ENCODE measurements at places on chromosomes 16 and 17.

- DNase-seq, result peak; percentile 40
These were observed 767 bp downstream of the SYNGR2 start for GRCh38 chr17:78168903-78169793.

DNA sequence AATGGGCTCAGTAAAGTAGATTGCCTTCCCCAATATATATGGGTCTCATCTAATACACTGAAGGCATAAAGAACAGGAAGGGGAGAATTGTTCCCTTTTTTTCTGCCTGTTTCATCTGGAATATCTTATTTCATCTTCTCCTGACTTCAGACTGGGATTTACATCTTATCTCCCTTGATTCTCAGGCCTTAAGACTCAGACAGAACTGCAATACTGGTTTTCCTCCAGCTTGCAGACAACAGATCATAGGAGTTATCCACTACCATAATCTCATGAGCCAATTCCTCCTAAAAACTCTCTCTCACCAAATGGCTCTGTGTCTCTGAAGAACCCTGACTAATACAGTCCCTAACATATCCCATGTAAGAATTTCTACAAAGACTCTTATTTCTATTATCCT is 390.7 kb downstream of the CDH8 start:
- no peak for DNase-seq

- no peak for DNase-seq
These were observed 167.5 kb downstream of the RPTOR start for GRCh38 chr17:80712089-80712488.

- DNase-seq, result no peak
These were observed 301.7 kb upstream of the N4BP1 start for GRCh38 chr16:48911700-48912099.

DNA sequence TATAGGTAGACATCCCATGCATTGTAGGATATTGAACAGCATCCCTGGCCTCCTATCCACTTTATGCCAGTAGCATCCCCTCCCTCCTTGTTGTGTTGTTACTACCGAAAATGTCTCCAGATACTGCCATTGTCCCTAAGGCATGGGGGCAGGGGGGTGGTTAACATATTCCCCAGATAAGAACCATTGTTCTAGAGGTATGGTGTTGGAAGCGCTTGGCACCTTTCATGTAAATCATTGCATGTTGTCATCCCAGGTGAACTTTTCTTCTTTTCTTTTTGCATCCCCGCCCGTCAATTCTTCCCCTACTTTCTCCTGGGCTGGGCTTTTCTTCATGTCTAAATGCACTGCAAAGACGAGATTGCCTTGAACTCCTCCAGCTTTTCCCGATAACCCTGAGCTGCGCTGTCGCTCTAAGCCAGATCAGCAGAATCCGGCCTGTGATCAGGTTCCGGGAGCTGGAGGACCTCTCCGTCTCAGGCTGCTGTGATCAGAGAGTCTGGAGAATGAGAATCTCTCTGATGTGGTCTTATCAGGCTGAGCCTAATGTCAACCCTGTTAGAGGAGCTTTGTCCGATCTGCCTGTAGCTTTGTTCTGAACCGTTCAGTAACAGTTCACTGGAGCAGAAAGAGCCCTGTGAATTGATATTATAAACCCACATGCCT is 76.2 kb downstream of the RBFOX1 start:
- DNase-seq, result no peak

DNA sequence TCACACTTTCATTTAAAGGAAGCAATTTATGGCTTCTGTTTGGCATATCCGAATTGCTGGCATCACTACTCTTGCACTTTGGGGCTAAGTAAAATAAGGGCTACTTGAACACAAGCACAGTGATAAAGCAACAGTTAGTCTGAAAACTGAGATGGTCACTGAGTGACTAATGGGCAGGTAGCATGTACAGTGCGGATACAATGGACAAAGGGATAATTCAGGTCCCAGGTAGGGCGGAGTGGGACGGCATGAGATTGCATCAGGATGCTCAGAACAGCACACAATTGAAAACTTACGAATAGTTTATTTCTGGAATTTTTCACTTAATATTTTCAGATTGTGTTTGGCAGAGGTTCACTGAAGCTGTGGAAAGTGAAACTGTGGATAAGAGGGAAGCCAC is 9.2 kb upstream of the SMIM36 start:
- DNase-seq, result no peak

DNA sequence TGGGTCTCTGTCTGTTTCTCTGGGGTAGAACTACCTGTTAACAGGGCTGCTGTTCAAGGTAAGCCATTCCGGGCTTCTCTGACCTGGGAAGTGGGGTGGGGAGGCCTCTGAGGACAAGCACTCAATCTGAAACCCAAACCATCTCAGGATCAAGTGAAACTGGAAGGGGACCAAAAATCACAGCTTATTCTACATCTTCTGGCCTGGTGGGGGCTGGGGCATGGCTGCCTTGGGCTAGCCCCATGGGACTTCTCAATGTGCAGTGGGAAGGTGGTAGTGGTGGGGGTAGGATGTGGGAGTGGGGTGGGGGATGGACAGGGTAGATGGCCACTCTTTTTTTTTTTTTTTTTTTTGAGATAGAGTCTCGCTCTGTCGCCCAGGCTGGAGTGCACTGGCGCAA is 5.5 kb downstream of the FLOT2 start:
- DNase-seq, result no peak

DNA sequence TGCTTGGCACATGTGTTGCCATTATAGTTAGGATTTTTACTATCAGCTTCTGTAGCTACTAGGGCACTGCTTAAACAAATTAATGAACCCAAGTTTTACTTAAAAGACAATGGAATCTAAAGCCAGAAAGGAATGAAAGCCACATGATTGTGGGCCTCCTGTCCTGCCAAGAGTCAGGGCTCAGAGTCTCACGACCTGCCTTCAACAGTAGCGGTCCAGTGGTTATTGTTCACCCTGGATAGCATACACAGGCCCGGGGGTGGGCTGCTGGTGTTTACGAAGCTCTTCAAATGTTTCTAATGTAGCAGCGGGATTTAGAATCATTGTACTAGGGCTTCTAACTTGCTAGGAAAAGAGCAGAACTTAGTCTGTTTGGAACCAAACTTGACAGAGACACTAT is 7.8 kb downstream of the GABARAPL2 start:
- DNase-seq, result no peak

GRCh38 chr17:3594051-3594800 is 15.0 kb downstream of the TRPV1 start:
- DNase-seq, result no peak

DNA sequence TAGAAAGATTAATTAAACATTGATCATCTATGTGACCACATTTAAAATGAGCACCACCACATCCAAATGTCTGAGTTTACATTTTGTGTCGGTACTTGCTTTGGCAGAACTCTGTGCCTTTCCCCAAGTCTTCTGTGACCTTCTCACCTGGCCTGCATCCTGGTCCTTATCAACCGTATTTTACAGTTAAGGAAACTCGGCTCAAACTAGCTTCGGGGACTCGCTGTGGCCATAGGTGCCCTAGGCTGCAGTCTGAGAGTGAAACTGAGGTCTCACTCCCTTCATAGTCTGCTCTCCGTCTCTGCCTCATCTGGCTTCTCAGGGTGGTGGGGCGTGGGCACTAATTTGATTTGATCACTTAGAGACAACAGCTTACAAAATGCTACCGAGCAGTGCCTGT is 555.5 kb downstream of the WWOX start:
- DNase-seq, result no peak

- DNase-seq, result no peak
These were observed 72.4 kb downstream of the CES1 start for GRCh38 chr16:55760310-55761001.

- DNase-seq, result no peak
These were observed 13.4 kb downstream of the TBX2 start for GRCh38 chr17:61412860-61413660.

DNA sequence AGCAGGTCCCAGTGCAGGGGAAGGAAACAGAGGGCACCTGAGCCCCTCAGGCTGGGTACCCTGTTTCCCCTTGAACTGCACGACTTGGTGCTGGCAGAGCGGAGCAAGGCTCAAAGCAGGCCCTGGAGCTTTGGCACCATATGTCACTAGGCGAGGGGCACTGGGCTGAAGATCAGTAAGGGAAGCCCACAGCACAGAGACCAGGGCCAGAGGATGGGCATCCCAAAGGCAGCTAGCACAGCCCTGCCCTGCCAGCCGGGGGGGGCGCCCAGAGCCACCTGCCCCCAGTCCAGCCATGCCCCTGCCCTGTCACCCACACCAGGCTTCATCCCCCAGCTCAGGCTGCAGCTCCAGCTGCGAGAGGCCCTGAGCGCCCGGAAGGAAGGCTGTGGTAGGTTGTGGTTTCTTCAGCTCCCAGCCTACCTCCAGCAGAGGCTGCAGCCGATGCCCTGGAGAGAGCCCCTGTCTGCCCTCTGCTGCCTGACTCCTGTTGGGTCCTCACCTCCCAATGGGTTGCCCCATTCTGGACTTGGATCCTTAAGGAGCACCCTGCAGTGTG is 10.9 kb downstream of the NHERF1 start:
- peak; percentile 52 for DNase-seq

DNA sequence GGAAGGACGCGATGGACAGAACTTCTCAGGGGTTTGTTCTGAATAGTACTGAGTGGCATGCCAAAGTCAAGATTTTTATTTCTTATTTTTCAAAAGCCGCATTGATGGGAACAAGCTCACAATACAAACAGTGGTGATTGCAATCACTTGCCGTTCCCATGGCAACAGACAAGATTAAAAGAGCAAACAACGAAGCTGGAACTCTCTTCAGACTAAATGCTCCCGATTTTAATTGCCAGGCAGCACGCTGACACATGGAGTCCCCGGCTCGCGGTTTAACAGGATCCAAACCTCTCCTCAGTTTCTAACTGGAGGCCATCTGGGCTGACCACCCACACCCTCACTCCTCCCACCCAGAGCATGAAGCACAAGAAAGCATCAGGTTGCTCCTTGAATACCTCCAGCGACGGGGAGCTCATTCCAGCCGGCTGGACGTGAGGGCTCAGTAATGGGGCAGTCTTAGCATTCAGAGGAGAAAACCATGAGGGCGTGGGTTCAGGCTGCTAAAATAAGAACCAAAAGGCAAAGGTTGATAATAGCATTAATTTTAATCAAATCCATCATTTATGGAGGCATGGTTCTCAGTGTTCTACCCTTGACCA is 41.5 kb downstream of the AIPL1 start:
- DNase-seq, result no peak

GRCh38 chr16:77787452-77787851 is 912 bp upstream of the VAT1L start:
- DNase-seq, result no peak

- DNase-seq, result no peak
These were observed 55.1 kb downstream of the ZNRF1 start for GRCh38 chr16:75053791-75054555.

DNA sequence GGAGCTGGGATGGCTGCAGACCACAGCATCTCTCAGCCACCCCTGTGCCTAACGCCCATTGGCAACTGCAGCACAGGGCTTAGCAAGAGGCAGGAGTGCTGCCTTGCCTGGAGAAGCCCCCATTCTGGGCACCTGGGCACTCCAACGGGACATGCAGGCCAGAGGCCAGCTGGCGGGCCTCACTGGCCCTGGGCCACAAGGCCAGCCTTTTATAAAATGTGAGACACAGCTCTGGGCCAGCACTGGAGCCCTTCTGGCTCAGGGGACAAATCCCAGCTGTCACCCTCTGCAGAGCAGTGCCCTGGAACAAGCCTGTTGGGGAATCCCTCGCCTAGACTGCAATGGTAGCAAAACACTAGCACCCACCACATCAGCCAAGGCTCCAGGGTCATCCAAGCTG is 171.8 kb downstream of the WSCD1 start:
- no peak for DNase-seq

DNA sequence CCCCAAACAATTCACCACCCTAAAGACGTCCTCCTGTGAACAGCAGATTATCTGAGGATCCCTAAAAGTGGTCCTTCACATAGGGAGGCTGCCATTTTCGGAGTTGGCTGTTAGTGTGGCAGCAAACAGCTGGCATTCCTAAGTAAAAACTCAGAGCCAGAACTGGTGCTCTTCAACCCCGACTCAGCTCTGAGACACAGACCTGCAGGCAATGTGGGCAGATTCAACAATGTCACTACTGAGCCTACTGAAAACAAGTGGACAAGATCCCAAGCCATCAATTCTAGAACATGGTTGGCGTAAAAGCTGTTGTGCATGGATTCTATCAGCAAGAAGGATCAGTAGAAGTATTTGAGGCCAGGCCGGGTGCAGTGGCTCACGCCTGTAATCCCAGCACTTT is 247.2 kb downstream of the NTN1 start:
- no peak for DNase-seq

DNA sequence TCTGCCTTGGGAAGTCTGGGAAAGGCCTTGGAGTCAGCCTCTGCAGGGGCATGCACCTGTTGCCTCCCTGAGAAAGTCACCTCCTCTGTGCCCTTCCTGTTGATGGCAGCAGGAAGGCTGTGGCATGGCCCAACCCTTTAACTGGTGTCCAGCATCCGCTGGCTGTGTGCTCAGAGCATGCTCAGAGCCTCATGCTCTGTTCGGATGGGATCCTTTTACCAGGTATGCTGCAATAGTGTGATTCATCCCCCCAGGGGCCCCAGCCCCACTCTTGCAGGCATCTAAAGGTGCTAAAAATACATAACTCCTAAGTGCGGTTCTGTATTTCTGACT is 24.9 kb downstream of the KLHL36 start:
- no peak for DNase-seq

GRCh38 chr17:29929006-29929532 is 959 bp downstream of the SSH2 start:
- peak; percentile 8 for DNase-seq

DNA sequence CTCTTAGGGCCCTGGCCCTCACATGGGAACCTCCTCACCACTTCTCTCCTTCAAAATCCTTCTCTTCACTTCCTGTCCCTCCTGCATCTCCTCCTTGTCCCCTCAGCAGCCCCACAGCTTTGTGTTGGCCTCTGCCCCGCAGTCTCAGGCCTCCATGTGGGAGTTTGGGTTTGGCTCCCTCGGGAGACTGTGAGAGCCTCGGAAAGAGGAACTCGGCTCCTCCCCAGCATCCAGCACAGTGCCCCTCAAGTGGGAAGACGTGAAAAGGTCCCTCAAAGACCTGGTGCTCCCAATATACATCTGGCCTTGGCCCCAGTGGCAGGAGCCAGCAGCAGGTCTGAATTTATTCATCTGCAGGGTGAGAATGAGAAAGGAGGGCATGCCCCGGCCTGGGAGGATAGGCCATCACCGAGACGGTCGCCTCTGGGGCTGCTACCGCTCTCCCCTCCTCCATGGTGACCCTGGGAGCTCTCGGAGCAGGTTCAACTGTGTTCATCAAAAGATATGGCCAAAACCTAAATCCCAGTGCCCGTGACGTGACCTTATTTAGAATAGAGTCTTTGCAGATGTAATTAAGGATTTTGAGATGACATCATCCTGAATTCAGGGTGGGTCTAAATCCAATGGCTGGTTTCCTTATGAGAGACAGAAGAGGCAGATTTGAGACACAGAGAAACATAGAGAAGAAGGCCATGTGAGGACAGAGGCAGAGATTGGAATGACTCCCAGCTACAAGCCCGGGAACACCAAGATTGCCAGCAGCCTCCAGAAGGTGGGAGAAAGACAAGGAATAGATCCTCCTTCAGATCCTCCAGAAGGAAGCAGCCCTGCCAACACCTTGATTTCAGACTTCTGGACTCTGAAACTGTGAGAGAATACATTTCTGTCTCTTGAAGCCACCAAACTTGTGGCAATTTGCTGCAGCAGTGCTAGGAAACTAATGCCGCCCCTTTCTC is 135.1 kb downstream of the MRM1 start:
- no peak for DNase-seq

- no peak for DNase-seq
These were observed 24.0 kb downstream of the LIMD2 start for GRCh38 chr17:63675607-63676546.
